Gastrocnemius medialis (tissue), 4 donors: ENCODE measurements at places on chromosomes 1 and 21.

DNA sequence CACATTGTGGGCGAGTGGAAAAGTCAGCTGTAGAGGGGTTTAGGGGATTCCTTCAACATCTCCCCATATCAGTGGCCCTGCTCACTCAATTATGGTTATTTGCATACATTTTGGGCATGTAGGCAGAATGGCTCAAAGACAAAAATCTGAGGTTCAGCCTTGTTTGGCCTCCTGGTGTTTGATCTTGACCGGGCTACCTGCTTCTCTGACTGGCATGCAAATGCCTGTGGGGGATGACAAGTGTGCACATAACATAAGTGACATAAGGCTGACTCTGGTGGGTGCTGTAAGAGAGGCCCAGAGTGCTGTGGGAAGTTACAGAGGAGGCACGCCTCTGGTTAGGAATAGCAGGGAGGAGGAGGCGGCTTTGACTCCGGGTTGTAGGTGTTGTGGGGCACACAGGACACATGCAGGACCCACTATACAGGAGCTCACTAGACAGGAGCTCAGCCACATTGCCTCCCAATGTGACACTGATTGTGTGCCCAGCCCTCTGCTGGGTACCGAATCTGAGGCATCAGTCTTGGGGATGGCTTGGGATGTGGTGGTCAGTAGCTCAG lies 29.4 kb upstream of the IL19 start:
- no peak for DNase-seq

- no peak for DNase-seq
Observed at GRCh38 chr1:187415065-187415464, 586.3 kb downstream of the PLA2G4A start.

DNA sequence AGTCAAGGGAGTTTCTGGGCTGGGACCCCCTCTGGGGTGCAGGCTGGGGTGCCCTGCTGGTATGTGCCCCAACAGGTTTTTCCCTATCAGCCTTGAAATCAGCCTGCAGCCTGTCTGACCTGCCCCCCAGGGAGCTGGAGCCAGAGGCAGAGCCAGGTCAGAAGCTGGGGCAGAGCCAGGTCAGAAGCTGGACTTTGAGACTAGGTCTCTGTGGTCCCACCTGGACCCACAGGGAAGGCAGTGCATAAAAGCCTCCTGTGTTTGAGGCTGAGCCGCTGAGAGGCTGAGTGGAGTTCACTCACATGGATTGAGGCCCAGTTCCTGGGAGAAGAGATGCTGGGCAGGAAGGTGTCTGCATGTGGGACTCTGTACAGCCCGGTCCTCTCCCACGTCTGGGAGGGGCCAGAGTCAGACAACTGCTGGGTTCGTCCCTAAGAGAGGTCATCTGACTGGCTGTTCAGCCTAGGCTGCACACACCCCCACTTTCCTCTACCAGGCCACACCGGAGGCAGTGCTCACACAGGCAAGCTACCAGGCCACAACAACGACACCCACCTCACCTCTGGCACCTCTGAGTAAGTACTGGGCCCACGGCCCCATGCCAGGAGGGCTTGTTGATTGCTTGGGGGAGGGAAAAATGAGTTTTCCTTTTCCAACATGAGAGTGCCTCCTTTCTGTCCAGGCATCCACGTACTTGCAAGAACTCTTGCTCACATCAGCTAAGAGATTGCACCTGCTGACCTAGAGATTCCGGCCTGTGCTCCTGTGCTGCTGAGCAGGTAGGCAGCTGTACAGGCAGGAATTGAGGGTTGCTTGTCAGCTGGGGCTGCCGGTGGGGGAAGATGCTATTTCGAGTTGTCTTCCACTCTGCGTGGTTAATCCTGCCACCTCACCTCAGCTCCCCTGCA lies at the start of gene ANXA9:
Gene ANXA9 (plus strand): TSS at position 488 of the 908 bp plus-strand sequence. CDS start 814 bp downstream, outside the sequence.
- no peak for DNase-seq

- DNase-seq = no peak
Observed at GRCh38 chr1:159882527-159882862, 17.5 kb downstream of the CFAP45 start.

DNA sequence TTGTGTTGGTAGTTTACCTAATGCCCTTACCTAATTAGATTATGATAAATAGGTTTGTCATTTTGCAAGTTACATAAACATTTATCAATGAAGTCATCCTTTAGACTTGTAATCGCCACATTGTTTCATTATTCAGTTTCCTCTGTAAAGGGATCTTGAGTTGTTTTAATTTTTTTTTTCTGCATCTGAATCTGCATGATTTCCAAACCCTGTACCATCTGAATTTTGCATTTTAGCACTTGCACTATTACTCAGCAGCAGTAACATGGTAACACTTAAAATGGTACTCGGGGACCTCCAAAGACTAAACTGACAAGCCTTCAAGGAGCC lies 12.4 kb downstream of the TARDBP start:
- no peak for DNase-seq

GRCh38 chr1:53614231-53615021 lies 124.5 kb downstream of the GLIS1 start:
- DNase-seq = no peak

- no peak for DNase-seq
Observed at GRCh38 chr1:178606839-178607238, 93.9 kb downstream of the TEX35 start.

- no peak for DNase-seq
Observed at GRCh38 chr1:235336903-235337302, 8.5 kb downstream of the GGPS1 start.

DNA sequence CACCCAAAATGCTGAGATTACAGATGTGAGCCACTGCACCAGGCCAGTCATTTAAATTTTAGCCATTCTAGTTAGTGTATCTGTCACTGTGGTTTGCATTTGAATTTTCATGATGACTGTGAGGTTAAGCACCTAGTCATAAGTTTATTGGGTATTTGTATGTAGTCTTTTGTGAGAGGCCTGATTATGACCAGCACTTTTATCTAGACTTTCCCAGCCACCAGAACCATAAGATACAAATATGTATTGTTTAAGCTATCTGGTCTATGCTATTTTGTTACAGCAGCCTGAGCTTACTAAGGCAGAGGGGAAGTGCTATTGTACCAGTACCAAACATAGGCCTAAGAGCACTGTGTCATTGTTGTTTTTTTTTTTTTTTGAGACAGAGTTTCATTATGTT lies 19.9 kb upstream of the DNAJC6 start:
- DNase-seq = no peak

DNA sequence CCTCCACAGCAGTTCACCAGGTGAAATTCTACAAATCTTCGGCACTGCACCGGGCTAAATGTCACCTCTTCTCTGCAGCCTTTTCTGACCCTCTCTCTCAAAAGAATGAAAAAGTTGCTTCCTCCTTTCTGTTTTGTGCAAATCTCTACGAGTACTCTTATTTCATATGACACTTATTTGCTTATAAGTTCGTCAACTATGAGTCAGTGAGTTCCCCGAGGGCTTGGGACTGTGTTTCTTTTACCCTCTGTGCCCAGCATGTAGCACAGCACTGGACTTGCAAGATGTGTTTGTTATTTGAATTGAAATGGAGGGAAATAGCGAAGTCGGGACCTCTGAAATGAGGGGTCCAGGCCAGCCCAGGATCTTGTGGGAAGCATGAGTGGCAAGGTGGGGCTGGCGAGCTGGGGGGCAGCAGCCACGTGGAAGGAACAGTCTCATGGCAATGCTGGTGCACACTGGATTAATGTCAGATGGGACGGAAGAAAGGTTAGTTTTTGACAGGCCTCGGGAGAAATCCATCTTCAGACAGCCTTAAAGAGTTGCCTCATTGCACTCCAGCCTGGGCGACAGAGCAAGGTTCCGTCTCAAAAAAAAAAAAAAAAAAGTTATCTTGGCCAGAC lies 6.2 kb downstream of the SLC6A9 start:
- no peak for DNase-seq

DNA sequence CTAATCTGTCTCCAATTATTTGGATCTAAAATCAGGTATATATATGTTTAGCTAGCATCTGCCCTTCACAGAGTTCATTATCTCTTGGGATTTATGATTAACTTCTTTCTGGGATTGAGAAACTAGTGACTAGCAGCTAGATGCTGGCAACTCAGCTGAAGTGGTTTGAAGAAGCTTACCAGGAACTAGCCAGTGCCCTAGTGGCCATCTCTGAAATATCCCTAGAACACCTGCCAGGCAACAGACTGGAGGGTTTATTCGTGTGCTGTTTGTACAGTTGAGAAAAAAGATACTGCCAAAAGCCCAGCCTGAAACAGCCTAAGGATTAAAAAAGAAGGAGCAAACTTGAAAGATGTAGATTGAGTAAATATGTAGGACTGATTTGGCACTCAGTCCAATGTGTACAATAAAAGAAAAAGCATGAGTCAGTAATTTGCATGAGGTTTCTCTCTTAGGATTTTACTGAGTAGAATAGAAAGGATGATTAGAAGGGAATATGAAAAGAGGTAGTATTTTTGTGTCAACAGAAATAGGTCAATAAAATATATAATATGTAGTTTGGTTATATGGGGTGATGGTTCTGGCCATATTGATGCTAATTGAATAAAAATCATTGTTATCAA lies 1144.6 kb upstream of the ADGRL2 start:
- no peak for DNase-seq

- DNase-seq = no peak
Observed at GRCh38 chr1:18282851-18283600, 175.4 kb downstream of the IGSF21 start.

GRCh38 chr1:51491166-51491981 lies 27.7 kb downstream of the EPS15 start:
- no peak for DNase-seq

DNA sequence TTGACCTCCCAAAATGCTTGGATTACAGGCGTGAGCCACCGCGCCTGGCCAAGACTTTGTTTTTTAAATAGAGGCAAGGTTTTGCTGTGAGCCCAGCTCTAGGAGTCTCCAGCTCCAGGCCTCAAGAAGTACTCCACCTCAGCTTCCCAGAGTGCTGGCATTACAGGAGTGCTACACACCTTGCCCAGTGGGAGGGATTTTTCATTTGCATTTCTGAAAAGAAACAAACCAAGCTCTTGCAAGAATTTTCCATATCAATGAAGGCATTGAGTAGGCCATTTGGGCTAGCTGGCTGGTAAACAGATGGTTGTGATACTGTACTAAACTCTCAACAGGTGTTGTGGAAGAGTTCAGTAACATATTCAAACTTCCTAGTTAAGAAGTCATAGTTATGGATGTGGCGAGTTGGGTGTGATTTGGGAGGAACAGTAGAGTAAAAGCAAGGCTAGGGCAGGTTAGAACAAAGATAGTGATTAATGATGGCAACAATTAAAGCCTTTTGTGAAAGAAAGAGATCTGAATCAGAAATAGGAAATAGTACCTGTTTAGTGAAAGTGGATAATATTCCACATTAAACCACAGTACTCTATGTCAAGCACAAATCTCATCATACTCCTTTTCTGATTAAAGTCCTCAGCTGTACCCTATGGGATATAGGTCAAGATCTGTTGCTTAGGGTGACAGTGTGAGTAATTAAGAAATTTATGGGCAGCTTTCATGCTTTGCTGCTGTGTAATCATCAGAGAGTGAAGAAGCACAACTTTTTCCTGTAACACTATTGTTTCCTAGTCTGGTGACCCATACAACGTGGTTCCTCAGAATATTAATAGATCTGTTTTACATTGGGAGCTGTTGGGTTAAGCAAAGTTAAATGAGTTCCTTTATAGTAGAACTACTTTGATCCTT lies 10.7 kb downstream of the AKIRIN1 start:
- DNase-seq = no peak

- no peak for DNase-seq
Observed at GRCh38 chr21:39674801-39675200, 62.1 kb downstream of the B3GALT5 start.

- DNase-seq = no peak
Observed at GRCh38 chr21:42153046-42153686, 65.8 kb upstream of the ABCG1 start.

DNA sequence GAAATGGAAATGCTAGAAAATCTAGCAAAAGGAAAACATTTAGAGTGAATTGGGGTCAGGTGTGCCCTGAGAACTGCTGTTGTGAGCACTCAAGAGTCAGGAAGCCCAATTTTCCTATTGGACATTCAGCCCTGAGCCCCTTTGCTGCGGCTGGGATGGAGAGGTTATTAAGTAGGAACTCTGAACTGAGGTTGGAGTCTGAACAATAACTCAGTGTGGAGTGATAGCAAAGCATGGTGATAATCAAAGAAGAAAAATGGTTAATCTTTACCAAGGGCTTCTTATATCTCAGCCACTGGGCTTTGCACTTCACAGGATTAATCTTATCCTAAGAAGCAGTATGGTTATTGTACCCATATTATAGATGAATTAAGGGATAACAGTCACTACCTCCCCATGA lies 52.0 kb downstream of the TMCO4 start:
- DNase-seq = no peak
